CD4-positive, alpha-beta T cell treated with Interleukin-4 for 1 hour (primary cell): ENCODE measurements at places on chromosomes 3 and 15.

GRCh38 chr15:91289324-91289723, 189.3 kb downstream of the SV2B start:
- DNase-seq: no peak

- peak; percentile 69 for DNase-seq
Observed at GRCh38 chr3:4976109-4976508, 3.1 kb upstream of the BHLHE40 start.

- DNase-seq: no peak
Observed at GRCh38 chr3:139357899-139358298, 14.1 kb downstream of the MRPS22 start.

DNA sequence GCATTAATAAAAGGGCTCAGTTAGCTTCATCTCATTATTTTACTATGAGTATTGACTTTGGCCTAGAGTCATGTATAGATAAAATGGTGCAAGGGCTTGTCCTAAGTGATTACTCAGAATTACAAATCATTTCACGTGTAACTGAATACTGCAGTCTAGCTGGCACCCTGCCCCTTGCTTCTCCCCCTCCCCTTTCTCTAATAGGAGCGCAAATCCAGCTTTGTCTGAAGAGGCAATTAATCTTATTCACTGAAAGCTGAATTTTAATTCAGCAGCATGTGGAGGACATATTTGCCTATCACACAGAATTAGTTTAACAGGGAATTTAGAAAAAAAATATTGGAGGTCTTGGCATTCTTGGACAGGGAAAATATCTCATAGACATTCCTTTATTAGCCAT, 412.1 kb upstream of the DPH6 start:
- DNase-seq: no peak

DNA sequence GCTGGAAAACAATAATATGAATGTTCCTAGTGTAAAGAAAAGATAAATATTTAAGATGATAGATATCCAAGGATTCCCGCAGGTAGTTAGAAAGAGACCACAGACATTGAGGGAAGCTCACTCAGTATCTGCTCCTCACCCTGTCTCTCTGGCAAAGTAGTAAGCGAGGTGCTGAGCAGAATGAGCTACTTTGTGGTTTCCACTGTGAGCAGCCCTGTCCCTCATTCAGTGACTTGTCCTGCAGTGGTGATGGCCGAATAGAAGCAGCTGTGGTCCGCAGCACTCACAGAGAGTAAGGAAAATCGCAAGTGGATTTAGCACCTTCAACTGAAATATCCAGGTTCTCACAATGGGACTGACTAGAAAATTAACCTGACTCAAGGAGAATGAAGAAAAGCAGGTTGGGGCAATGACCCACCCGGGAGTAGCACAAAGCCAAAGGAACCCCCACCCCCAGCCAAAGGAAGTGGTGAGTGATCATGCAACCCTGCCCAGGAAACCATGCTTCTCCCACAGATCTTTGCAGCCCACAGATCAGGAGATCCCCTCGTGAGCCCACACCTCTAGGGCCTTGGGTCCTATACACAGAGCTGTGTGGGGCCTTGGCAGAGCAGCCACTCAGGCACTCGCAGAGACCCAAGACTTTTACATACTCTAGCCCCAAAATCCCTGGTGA, 21.8 kb upstream of the SLC25A38 start:
- DNase-seq: peak; percentile 56

GRCh38 chr3:169905404-169905803, 6.0 kb upstream of the SAMD7 start:
- no peak for DNase-seq

GRCh38 chr3:177351757-177352158, 154.5 kb upstream of the TBL1XR1 start:
- DNase-seq: peak; percentile 47

DNA sequence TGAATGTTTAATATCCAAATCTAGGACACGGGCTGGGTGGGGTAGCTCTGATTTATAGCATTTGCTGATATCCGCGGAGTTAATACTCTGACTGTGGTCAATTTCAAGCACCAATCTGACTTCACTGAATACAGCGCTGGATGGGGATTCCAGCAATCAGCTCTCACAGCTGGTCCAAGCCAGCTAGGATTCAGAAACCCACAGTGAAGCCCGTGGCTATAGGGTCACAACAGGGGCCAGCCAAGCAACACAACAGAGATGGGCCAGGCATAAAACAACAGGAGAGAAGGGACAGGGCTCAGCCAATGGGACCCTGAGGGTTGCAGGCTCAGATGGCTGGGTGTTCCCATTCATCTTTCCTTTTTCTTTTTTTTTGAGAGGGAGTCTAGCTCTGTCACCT, 5.4 kb upstream of the LMAN1L start:
- no peak for DNase-seq

DNA sequence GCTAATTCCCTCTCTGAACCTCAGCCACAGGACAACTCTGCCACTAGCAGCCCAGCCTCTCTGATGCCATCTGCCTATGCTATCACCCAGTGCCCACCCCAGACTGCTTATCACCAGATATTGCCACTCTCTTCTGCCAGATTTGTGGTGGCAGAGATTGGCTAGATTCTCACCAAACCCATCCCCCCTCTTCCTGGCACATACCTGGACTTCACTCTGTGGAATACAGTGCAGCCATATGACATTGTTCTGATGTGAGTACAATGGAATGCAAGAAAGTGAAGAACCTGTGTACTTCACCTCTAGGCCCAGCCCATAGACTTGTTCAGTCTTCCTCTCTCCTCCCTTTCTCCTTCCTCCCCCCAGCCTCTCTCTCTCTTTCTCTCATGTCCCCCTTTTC, 46.9 kb upstream of the NTRK3 start:
- no peak for DNase-seq

DNA sequence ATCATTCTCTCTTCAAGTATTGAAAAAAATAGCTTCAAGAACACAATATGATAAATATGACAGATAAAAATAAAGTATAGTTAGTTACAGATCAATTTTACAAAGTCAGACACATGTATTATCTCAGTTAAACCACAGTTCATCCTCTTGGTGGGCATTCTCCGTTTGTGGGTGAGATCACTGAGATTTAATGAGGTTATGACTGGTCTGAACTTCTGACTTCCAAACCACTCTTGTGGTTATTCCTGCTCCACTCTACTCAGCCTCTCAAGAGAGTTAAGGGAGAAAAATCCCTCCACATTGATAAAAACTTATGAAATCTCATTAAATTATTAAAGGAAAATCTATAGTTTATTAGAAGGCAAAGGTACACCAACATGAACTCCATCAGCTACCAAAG, 229.9 kb upstream of the LRTM1 start:
- no peak for DNase-seq

- no peak for DNase-seq
Observed at GRCh38 chr3:148077318-148077923, 620.3 kb upstream of the AGTR1 start.

DNA sequence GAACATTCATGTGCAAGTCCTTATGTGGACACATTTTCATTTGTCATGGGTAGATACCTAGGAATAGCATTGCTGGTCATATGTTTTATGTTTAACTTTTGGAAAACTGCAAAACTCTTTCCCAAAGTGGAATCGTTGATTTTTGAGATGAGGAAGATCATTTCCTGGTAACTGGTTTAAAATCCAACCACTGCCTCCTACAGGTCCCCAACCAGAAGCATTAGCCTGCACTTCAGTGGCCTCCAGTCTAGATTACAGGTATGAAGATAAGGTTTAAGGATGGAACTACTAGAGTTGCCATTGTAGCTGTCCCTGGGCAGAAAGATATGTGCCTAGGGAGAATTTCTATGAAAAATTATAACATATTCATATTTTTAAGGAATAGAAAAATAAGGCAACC, 48.7 kb upstream of the BHLHE40 start:
- no peak for DNase-seq

GRCh38 chr3:104520228-104520655, 846.5 kb upstream of the ALCAM start:
- DNase-seq: no peak

DNA sequence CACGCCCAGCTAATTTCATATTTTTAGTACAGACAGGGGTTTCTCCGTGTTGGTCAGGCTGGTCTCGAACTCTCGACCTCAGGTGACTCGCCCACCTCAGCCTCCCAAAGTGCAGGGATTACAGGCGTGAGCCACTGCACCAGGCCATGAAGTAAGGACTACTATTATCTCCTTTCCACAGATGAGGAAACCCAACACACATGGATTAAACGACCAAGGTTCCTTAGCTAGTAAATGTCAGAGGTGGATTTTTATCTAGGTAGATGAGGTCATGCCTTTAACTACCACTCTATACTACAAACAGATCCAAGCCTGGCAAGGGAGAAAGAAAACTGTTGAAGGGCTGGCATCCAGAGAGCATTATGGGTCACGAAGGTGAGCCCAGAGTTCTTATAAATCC, 15.5 kb upstream of the TBL1XR1 start:
- no peak for DNase-seq

DNA sequence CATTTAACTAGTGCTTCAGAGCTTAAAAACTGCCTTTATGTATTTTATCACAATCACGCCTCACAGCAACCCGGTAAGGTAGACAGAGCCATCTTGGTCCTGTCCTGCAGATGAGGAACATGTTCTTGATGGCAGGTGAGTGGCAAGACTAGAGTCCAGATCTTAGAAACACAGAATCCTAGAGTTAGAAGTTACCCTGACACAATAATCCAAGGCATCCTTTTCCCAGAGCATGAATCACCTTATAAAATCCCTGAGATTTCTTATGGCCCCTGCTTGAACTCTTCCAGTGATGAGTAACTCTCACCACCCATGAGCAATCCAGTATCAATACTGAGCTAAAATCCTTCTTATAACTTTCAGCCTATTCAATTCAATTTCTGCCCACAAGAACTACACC, 16.9 kb downstream of the POPDC2 start:
- no peak for DNase-seq

GRCh38 chr15:88788816-88789215, 14.4 kb upstream of the ACAN start:
- DNase-seq: no peak

GRCh38 chr3:95002438-95003046, 939.7 kb downstream of the NSUN3 start:
- DNase-seq: no peak

- DNase-seq: no peak
Observed at GRCh38 chr3:70564552-70564951, 252.1 kb upstream of the MDFIC2 start.

- no peak for DNase-seq
Observed at GRCh38 chr3:8983591-8983990, 20.3 kb upstream of the RAD18 start.

DNA sequence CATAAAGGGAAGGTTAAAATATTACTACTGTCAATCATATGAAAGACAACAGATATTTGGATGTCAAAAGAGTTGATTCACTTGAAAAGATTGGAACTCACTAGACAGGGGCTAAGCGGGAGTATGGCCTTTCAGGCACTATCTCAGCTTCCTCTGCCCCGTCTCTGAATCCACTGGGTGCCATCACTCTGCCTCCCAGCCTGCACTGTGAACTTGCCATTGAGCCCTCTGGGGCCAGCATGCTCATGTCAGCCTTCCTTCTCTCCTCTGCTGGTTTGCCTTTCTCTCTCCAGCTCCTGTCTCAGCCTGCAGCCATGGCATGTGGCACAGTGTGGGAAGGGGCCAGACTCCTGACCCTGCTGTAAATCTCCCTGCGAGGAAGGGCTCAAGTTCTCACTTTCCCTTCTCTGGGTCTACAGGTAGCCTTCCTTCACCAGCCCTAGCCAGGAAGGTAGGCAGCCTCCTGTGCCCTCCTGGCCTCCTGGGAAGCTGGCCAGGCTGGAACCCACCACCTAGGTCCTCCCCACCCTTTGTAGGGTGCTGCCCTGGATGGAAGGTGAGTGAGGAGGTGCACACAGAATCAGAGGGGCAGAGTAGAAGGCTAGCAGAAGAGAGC, 54.0 kb upstream of the SLCO2A1 start:
- no peak for DNase-seq
